H9 (cell line): ENCODE measurements at places on chromosomes 4 and X.

DNA sequence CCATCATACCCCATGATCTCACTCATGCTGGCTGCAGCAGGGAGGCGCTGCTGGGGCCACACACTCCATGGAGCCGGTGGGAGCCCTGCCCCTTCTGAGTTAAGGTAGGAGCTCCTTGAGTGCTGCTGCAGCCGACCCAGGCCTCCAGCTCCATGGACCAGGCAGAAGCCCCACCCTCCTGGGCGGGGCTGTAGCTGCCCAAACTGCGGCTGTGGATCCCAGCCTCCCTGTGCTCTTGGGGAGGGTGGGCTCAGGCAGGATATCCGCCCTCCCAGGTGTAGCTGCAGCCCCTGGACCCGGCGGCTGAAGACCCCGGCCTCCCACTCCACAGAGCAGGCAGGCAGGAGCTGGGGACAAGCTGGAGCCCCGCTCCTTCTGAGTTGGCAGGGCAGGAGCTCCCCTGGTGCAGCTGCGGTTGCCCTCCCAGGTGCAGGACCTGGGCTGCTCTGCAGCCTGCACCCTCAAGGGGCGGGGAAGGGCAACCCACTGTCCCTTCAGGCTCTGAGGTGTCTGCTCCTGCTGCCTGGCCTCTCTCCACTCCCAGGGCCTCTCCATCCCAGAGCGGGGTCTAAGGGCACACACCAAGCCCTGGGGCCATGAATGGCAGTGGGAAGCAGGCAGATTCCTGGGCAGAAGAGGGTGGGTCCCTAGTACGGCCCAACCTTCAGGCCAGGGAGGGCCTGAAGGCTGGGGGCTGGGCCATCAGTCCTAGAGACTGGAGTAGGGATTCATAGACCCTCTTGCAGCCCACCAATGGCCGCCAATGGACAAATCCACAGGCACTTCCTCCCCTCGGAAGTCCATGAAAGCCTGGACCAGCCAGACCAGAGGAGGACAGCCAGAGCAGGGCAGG lies 466.1 kb downstream of the DTHD1 start:
- peak; percentile 90 for DNase-seq

GRCh38 chrX:106177106-106177981 lies 9.2 kb downstream of the PWWP3B start:
- DNase-seq, result peak; percentile 79

DNA sequence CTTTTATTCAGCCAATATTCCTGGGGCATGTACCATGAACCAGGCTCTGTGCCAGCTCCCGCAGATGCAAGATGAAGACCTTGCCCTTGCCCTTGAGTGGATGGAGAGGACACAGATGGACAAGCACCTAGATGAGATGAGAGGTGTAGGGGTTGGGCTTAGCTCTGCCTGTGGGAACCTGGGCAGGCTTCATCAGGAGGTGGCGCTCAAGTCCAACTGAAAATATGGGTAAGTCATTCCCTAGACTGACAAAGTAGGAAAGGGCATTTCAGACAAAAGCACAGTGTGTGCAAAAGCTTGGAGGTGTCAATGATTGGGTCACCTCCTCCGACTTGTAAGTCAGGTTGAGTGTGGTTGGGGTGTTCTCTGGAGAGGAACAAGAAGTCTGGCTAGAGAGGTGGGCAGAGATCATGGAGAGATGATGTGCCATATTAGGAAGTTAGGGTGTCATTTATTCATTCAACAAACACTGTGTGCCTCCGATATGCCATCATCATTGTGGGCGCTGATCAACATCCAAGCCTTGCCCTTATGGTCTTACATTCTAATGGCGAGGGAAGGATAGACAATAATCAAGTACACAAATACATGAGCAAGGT lies 64.6 kb downstream of the ANAPC4 start:
- DNase-seq, result peak; percentile 71

- DNase-seq, result no peak
These were observed 107.3 kb downstream of the AMMECR1 start for GRCh38 chrX:110210417-110211139.

DNA sequence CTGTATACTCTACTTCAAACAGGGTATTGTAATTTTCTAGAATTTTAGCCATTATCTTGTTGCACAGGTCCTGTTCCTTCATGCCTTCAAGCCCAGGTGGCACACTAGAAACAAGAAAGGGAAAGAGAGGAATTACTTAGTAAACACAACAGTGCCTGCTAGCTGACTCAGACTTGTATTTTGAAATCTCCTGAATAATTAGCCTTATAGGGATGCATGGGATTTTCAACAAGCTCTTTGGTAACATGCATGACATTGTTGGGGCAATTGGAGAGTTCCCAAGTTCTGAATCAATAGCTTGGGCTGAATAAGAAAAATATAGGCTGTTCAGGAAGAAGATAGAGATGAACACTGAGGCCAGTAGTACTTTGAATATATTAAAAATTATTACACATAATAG lies 118.8 kb downstream of the FAM13A start:
- DNase-seq, result no peak

- no peak for DNase-seq
These were observed 197.8 kb downstream of the PDGFC start for GRCh38 chr4:156773648-156774357.

GRCh38 chr4:103499094-103499493 lies 220.7 kb downstream of the TACR3 start:
- no peak for DNase-seq

GRCh38 chrX:23621621-23622265 lies 45.5 kb upstream of the PRDX4 start:
- no peak for DNase-seq

GRCh38 chrX:133916984-133917722 lies 68.2 kb downstream of the GPC3 start:
- no peak for DNase-seq
